ENCODE measurements at places on chromosomes 4 and X.

DNA sequence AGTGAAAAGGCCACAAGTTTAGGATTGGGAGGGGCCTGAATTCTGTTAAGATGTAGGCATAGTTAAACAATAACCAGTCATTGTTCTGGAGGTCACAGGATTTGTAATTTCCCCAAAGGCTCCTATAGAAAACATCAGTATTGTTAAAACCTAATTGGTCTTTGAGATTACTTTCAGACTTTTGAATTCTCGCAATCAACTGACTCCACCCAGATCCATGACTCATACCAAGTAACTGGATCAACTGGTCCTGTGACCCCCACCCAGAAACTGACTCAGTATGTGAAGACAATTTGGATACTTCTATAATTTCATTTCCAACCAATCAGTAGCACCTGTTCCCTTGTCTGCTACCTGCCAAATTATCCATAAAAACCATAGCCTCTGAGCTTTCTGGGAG, 28.4 kb downstream of the MAGEB16 start:
- DNase-seq = no peak

DNA sequence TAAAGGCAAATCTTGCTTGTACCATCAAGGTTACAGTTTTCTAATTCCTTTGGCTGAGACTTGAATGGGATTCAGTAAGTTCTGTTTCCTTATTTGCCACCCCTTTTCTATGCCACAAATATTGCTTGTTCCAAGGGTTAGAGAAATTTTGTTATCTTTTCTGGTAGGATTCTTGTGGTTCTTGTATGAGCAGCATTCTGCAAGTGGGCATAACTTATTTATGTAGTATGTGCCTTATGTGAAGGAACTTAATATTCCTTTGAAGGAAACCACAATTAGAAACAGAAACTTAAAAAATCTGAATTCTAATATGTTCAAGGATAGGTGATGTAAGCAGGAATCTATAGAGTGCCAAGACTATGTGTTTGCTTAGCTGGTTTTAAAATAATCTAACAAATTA, 53.1 kb upstream of the TSPAN5 start:
- no peak for DNase-seq

DNA sequence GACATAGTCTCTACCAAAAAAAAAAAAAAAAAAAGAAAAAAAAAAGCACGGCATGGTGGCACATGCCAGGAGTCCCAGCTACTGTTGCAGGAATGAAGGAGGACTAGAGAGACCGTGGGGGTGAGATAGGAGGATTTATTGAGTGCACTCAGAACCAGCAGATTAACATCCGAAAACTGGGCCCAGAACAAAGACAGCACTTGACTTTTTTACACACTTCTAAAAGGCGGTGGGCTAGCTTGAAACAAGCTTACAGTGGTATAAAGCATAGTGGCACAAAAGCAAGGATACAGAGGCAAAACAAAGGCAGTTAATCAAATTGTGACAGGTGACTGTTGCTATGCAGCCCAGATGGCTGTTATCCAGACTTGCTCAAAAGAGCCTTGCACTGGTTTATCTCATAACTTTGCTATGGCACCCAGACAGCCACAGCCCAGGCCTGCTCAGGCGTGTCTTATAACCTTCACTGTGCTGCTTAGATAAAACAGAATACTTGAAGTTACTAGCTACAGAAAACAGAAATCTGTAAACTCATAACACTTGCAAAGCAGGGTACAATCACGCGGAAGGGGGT, 9.9 kb upstream of the PI4K2B start:
- no peak for DNase-seq

DNA sequence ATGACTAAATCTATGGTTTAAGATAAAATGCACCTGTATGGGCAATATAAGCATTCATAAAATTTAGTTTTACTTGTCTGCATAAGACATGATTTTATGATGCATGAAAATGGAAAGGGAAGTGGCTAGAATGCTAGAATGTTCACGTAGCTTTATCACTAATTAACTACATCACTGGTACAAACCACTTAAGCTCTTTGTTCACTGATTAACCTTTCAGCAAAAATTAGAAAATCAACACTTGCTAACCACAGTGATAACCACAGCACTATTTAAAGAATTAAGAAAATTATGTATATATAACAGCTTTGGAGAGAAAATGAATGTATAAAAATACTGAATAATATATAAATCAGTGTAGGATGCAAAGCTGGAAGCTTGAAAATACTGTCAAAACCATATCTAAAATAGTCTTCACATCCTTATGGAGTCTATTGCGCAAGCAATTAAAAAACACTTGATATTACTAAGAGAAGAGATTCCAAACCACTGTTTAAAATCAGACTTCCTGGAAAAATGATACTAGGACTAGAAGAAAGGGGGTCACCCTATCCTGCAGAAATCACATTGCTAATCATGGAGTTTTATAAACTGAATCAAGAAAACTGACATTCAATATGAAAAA, 51.9 kb downstream of the EFHC2 start:
- no peak for DNase-seq

DNA sequence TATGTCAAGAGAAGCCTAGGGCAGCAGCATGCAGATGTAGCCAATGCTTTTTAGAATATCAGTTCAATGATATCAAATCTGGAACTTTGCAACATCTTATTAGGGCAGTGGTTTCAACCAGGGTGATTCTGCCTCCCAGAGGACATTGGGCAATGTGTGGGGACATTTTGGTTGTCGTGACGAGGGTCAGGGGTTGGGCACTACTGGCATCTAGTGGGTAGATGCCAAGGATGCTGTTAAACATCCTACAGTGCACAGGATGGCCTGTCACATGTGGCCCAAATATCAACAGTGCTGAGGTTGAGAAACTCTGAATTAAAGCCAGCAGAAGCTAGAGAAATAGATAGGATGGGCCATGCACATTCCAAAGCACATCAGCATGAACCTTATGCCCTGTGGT, 152.3 kb downstream of the AMELX start:
- no peak for DNase-seq

Measured in GM13977 (cell line).